ENCODE measurements at places on chromosomes 16 and 17.

DNA sequence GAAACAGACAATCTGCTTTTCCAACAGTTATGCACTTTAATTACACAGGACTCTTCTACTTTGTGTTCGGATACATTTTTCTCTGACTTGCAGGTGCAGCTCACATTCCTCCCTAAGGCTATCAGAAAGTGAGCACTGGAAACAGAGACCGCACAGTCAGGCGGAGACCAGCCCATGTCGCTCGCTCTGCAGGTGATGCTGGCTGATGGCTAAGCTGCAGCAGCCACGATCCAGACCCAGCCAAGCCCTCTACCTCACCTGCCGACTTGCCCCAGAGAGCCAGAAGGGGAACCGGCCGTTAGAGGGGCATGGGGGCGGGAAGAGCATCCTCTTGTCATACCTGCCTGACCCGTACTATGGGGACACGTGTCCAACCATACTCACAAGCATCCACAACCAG lies 33.8 kb downstream of the MAP1LC3B start:
- no peak for DNase-seq

DNA sequence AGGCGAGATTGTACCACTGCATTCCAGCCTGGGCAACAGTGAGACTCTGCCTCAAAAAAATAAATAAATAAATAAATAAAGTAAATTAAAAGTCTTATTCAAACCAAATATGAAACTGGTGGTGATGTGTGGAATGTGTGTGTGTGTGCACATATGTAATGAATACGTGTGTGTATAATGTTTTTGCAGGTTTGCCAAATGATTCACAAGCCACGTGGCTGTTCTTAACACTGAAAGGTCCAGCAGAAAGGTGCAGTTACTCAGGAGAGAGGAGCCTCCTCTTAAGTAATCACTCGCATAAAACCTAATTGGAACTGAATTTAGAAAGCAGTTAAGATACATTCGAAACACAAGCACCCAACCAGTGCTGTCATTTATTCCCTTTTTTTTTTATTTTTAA lies 22.9 kb downstream of the GDE1 start:
- DNase-seq: no peak

DNA sequence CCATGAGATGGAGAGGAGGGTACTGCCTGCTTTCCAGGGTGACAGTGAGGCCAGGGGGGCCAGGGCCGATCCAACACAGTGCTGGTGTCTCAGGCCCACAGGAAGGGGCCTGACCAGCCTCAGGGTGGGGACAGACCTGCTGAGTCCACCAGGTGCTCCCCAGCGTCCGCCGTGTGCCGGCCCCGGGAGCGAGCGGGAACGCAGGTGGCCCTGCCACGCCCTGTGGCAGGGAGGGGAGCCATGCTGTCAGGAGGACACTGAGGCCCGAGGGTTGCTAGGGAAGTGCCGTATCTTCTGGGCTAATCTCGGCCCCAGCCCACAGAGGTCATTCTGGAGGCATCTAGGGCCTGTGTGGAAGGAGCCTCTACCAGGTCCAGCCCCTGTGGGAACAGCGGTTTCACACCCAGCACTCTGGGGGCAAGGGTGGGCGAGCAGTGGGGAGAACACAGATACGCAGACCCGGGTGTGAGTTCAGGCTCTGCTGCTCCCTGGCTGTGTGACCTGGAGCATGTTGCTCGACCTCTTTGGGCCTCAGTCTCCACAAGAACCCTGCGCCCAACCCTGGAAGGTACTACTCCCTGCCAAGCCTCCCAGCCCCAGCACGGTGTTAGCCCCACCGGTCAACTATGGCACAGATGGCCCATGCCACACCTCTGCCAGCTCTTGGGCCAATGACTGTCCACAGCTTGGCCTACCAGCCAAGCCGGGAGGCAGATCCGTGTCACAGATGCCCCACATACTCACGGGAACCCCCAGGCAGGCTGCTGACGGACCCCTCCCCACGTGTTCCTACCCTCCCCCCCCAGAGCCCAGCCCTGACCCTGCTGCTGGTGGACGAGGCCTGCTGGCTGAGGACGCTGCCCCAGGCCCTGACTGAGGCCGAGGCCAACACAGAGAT lies 43.9 kb upstream of the ZC3H18 start:
- no peak for DNase-seq

DNA sequence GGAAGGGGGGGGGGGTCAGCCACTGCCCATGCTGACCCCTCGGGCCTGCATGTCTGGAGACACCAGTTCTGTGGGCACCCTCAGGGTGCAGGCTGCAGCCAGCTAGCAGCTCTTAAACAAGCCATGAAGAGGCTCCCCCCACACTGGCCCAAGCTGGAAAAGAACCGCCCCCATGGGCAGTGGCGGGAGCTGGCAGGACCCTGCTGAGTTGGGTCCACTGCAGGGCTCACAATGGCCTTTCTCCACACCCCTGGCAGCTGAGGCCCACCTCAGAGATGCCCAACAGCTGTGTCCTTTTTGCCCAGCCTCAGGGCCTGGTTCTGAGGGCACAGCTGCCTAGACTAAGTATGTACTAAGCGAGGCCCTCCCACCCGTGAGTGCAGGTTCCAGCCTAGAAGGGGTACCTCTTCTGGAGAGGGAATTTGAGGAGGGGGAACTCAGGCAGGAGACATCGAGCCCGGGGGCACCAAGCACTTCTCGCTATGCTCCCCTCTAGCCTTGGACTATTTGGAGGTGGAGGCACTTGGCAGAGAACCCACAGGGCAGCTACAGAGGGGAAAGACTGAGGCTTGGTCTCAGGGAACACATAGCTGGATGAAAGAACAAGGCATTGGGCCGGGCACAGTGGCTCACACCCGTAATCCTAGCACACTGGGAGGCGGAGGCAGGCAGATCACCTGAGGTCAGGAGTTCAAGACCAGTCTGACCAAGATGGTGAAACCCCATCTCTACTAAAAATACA lies 3.2 kb downstream of the THRA start:
- DNase-seq: no peak

GRCh38 chr16:85515319-85515745 lies 97.8 kb upstream of the GSE1 start:
- no peak for DNase-seq

DNA sequence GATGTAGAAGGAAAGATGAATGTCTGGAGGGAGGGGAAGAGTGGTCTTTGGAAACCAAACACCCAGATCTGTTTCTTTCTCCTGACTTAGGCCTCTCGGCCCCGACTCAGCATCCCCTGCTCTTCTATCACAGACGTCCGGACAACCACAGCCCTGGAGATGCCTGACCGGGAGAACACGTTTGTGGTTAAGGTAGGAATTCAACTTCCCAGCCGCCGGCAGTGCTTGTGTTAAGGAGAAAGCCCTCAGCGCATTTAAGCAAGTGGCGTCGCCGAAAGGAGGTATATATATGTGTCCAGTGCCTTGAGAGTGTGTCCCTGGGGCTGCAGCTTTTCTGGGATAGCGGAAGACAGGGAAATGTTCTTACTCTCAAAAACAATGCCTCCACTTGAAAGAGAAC lies 3.6 kb downstream of the SH2B1 start:
- no peak for DNase-seq

DNA sequence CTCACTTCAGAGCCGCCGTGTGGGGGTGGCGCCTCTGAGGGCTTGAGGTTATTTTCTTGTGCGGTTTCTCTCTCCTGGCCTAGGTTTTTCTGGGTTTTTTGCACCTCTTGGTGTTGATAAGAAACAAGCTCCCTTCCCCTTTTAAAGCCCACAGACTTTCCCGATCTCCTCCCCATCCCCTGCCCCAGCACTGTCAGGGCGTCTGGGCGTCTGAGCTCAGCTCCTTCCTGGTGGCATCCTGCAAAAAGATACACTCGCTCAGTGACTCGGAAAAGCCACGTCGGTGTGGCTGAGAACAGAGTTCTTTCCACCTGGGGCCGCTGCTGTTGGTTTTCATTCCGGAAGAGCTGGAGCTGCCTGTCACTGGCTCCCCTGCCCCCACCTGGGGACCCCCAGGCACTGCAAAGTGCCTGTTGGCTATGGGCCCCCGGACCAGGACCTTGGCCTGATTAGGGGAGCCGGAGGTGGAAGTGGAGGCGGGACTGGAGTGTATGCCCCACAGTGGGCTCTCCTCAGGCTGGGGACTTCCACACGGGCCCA lies 14.5 kb downstream of the BAIAP2 start:
- DNase-seq: no peak

GRCh38 chr17:15744885-15745284 lies 12.8 kb downstream of the TBC1D26 start:
- no peak for DNase-seq

- DNase-seq: no peak
Measured at GRCh38 chr17:34252095-34252443, 3.0 kb upstream of the CCL2 start.
